ENCODE measurements at places on chromosomes 4 and X.

DNA sequence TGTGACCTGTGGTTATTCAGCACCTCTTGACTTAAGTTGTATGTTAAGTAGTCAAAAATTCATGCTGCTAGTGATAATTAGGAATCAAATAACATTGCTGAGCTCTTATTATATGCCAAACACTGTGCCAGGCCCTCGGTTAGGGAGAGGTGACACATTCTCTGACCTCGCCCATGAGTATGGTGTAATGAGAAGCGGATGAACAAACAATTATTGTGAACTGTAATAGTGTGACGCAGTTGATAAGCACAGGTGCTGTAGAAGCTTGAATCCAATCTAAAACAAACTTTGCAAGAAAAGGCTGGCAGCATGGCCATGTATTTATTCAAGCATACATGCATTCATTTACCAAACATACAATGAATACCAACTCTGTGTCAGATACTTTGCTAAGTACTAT, 303.5 kb upstream of the HS3ST1 start:
- DNase-seq: no peak

GRCh38 chrX:119240356-119240755, 4.3 kb downstream of the PGRMC1 start:
- peak; percentile 30 for DNase-seq

- DNase-seq: no peak
Measured at GRCh38 chr4:176377780-176378179, 58.0 kb downstream of the SPCS3 start.

DNA sequence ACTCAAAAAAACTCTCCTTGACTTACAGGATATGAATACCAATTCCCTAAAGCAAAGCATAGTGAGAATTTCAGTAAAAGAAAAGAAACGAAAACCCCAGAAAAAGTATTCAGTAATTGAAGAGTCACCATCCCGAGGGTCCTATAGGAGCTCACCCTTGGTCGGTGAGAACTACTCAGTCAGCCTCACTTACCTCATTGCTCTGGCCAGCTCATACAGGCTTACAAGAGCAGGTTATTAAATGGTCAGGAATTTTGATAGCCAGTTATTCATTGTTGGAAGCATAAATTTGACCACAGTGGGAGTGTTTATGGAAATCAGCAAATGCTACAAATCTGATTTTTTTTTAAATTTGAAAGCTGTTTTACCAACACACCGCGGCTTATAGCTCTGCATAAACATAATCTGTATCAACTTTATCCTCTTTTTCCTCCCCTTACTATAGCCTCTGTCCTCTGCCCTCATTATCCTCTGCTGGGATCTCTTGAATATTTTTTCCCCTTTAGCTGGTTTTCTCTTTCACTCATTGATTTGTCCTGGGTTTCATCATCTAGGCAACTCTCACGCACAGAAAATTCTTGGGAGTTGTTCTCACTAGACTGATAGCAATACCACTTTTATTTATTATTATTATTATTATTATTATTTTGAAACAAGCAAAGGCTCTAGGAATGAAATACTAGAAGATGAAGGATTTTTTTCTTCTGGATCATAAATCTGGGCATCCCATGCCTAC, 11.0 kb upstream of the CXCL2 start:
- peak; percentile 95 for DNase-seq

GRCh38 chr4:69156913-69157312, 57.6 kb downstream of the UGT2B11 start:
- no peak for DNase-seq

DNA sequence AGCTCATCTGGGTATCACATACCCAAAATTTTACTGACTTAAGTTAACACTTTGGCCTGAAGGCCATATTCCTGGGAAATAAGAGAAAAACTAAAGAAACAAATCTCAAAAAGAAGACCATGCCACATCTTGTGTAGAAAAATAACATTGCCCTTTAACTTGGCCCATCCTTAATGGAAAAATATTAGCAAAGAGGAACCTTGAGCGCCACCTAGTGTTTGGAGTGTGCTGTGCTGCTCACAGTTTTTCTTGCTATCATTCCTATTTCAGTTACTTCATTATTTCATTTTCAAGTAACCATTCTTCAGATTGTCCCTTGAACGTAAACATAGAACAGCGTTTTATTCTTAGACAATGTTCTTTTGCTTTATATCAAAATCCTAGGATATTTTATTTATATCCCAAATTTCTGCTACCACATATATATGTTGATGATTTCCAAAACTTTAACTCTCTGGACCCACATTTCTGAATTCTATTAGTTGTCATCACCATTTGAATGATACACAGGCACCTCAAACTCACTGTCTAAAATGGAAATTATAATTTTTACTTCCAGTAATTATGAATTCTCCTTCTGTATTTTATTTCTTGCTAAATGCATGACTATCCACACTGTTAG, 999.0 kb upstream of the ADGRL3 start:
- DNase-seq: no peak

All from skeletal muscle cell (primary cell).